ENCODE measurements at places on chromosomes 16 and 17.
A peak's percentile ranks its signal among the peaks of the same experiment; 100 is the strongest.

DNA sequence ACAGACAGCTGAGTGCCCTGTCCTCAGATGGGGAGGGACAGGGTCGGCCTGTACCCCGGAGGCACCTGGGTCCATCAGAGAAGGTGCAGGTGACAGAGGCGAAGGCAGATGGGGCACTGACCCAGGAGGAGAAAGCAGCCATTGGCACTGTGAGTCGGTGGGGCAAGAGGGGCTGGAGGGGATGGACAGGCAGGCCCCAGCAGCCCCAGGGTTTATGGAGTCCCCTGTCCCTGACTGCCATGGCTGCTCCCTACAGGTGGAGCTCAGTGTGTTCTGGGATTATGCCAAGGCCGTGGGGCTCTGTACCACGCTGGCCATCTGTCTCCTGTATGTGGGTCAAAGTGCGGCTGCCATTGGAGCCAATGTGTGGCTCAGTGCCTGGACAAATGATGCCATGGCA is 32.1 kb downstream of the ANKRD40 start:
- H3K4me3 ChIP-seq, result no peak overlapping the region
- no peaks in the 10 kb centered on the region for H3K4me1 ChIP-seq
- no peak overlapping the region for H3K27ac ChIP-seq
- peaks cover 3% of the 10 kb centered on the region for H3K27me3 ChIP-seq
- no peaks in the 10 kb centered on the region for H3K36me3 ChIP-seq

GRCh38 chr16:76818606-76819181 is 372.3 kb upstream of the MON1B start:
- no peaks in the 10 kb centered on the region for H3K27me3 ChIP-seq
- H3K27ac ChIP-seq, result no peak overlapping the region
- no peak overlapping the region for H3K4me3 ChIP-seq
- no peaks in the 10 kb centered on the region for H3K36me3 ChIP-seq

GRCh38 chr17:58491510-58492045 is 3.4 kb upstream of the HSF5 start:
- no peak overlapping the region for H3K4me3 ChIP-seq
- no peaks in the 10 kb centered on the region for H3K27me3 ChIP-seq
- peaks cover 44% of the 10 kb centered on the region for H3K36me3 ChIP-seq

- H3K27ac ChIP-seq, result no peak overlapping the region
- no peaks in the 10 kb centered on the region for H3K36me3 ChIP-seq
- H3K4me1 ChIP-seq, result no peaks in the 10 kb centered on the region
These were observed 348.1 kb downstream of the FOXL1 start for GRCh38 chr16:86926181-86927094.

DNA sequence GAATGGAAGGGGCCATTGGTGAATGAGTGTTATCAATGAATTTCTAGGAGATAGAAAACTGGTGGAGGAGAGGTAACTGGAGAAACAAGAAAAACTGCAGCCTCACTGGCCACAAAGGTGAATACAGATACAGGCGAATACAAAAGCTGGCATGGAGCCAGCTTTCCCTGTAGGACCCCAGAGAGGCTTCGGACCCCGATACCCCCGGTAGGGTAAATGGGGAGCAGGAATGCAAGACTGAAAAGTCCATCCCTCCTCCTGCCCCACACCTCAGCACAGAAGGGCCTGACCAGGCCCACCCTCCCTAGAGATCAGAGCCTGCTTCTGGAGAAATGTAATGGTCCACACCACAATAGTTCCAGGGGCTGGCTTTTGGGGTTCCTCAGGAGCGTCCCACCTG is 4.9 kb upstream of the MYLK3 start:
- no peak overlapping the region for H3K4me3 ChIP-seq
- no peaks in the 10 kb centered on the region for H3K36me3 ChIP-seq
- peaks cover 2% of the 10 kb centered on the region for H3K27me3 ChIP-seq
- no peak overlapping the region for H3K27ac ChIP-seq

- H3K36me3 ChIP-seq, result peaks cover 18% of the 10 kb centered on the region
- peaks cover 25% of the 10 kb centered on the region for H3K4me1 ChIP-seq
- DNase-seq, result peak; percentile 62
These were observed 47.5 kb downstream of the ADCY7 start for GRCh38 chr16:50313596-50314478.

GRCh38 chr16:66844009-66844341 is 239 bp upstream of the CA7 start:
- peak overlapping the region; percentile 65 for H3K4me3 ChIP-seq
- H3K27ac ChIP-seq, result no peak overlapping the region
- no peaks in the 10 kb centered on the region for H3K36me3 ChIP-seq
- peaks cover 62% of the 10 kb centered on the region for H3K27me3 ChIP-seq
- peaks cover 17% of the 10 kb centered on the region for H3K4me1 ChIP-seq

All from activated naive CD8-positive, alpha-beta T cell treated with anti-CD3 and anti-CD28 coated beads, Interleukin-2, amount 10 ng/mL, durations not matched to agents 7 days and 5 days (primary cell).